ENCODE measurements at places on chromosomes 1 and 21.
A peak's percentile ranks its signal among the peaks of the same experiment; 100 is the strongest.

DNA sequence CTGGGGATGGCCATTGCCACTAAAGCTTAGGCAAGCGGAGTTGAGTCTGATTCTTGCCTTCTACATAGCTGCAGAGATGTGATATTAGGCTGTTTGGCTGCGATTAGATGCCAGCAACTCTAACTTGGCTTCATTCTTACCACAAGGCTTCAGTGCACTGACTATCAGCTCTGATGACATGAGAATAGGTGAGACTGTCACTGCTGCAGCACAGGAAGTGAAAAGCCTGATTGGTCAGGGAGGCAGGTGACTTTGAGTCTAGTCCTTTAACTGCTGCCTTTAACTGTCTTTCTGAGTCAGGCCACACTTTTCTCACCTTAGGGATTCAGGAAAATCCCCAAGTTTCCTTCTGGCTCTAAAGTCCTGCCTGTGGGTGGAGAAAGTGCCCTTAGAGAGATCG, 14.1 kb upstream of the PLXNA2 start:
- DNase-seq, result no peak

- no peak for DNase-seq
Observed at GRCh38 chr1:72369069-72369757, 86.9 kb upstream of the NEGR1 start.

DNA sequence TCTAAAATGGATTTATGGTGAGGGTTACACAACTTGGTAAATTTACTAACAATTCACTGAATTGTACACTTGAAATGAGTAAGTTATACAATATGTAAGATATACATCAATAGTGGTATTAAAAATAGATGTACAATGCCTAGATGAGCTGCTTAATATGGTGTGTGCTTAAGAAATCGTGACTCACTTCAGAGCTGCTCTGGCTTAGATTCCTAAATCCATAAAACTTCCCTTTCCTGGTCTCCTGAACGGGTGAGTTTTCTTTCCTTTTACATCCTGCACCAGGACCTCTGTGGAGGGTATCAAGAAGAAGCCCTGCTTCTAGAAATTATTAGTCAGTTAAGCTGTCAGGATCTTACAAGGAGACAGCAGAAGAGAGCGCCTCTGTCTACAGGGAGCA, 30.4 kb downstream of the H3-3A start:
- DNase-seq, result no peak

- peak; percentile 23 for DNase-seq
Observed at GRCh38 chr1:3017440-3018050, 3.7 kb upstream of the ACTRT2 start.

- no peak for DNase-seq
Observed at GRCh38 chr1:60088620-60089155, 15.1 kb upstream of the C1orf87 start.

- no peak for DNase-seq
Observed at GRCh38 chr1:212186427-212187207, 98.6 kb upstream of the PPP2R5A start.

- no peak for DNase-seq
Observed at GRCh38 chr1:149926296-149926695, 1.3 kb downstream of the SF3B4 start.

DNA sequence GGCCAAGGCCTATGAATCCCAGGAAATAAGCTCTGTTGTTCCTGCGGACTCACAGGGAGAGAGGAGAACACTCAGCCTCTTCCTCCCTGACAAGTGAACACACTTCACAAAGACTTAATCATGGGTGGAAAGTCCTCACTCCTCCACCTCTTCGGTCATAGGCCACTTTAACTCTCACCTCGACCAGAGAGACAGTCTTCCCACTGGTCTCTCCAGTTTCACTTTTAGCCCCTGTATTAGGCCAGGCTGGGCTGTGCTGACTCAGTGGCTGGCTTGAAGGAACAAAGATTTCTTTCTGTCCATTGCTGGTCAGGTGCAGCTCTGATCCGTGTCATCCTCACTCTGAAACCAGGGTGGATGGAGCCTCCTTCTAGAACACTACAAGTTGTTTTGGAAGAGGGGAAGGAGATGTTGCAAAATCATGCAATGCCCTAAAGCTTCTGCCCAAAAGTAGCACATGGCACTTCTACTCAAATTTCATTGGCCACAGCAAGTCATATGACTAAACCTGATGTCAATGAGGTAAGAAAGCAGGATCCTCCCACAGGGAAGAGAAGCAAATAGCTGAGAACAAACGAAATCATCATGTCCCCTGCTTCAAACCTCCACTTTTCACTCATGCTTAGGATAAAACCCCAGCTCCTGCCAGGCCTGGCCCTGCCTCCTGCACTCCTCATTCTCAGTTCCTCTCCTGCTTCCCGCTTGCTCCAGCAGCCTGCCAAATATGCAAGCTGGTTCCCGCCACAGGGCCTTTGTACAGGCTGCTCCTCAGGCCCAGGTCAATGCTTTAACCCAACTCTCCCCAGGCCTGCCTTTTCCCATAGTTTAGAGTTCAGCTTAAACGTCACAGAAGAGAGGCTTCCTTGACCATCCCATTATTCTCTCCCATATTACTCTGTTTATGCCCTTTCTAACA, 150.5 kb upstream of the RUNX3 start:
- DNase-seq, result no peak

DNA sequence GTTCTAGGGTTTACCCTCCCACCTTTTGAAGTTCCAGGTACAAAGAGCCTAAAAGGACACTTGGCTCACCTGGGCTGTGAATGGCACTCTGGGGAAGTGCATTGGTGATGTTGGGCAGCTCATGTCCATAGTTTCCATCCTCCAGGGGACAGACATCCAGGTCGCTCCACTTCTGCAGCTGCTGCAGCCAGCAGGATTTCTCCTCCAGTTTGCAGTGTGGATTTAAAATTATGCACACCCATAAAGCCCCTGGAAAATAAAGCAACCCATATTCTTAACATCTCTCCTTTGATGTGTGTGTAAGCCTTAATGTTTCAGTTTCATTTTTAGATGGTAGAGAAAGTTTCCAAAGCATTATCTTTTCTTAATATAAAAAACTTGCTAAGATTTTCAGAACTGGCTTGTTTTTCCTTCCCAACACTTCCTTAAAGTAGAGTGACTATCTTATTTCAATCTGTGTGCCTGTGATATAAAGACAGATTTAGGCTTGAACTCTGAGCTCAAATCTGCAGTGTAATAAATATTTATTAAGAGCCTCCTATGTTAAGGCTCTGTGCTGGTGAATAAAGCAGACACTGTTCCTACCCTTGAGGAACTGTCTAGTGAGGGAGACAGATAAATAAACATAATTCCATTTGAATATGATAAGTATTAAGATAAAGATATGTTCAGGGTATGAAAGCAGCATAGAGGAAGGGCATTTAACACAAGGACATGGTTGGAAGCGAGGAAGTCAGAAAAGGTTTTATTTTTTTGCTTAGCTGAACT, 39.1 kb downstream of the UROD start:
- DNase-seq, result no peak

DNA sequence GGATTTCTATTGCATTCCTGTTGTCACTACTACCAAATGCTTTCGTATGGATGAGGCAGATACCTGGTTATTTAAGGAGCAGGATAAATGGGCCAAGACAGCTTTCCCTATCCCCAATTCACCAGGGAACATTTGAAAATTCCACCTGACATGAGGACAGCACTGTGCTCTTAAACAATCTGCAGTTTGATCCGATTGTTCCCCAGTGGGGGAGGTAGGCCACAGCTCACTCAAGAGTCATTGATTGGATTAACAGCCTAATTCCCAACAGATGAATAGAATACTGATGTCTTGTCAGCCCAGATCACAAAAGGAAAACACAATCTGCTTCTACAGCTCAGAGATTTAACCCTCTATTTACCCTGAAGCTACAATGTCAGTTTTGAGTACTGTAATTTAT, 123.9 kb downstream of the LHX4 start:
- DNase-seq, result no peak

DNA sequence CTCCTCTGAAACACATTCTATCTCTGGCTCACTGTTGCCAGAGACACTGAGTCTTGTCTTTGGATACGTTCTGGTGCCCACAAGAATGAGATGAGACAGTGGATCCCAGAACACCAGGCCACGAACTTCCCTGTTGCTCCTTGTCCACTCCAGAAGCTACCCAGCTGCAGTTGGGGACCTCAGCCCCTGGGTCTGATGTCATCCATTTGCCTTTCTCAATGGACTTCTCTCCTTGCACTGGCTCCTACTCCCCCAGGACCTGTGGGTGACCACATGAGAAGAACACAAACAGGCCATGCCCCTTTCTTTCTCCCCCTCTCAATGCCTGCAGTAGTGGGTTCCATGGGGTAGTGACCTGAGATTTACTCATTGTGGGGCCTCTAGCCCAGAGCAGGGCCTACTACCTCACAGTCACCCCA, 5.9 kb downstream of the NBPF1 start:
- DNase-seq, result no peak

GRCh38 chr1:198253259-198253658, 96.5 kb downstream of the NEK7 start:
- DNase-seq, result no peak

DNA sequence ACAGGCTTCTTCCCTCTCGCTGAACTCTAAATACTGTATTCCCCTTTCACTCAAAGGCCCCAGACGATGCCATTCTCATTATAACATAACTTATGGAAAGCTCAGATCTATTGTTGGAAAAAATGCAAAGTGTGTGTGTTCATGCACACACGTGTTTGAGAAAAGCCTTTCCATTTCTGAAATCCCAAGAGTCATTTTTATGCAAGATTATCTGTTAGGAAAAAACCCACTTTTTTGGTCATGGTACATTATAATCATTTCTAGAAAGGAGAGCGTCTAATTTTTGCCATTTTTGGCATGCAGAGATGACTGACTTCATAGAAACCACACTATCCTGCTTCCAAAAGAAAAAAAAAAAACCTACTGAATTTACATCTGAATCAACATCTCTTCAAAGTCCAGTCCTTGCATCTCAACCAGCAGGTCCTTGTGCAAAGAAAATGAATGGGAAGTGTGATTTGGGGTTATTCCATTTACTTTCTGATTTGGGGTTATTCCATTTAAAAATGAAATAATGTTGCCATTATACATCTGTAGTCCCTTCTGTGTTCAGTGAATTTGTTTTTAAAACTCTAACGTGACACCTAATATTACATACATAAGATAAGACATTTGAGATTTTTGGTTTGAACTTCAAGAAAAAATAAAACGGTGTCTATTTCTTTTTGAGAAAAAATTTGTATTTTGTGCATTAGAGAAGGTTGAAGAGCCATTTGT, 150.3 kb downstream of the DHRS3 start:
- DNase-seq, result no peak

DNA sequence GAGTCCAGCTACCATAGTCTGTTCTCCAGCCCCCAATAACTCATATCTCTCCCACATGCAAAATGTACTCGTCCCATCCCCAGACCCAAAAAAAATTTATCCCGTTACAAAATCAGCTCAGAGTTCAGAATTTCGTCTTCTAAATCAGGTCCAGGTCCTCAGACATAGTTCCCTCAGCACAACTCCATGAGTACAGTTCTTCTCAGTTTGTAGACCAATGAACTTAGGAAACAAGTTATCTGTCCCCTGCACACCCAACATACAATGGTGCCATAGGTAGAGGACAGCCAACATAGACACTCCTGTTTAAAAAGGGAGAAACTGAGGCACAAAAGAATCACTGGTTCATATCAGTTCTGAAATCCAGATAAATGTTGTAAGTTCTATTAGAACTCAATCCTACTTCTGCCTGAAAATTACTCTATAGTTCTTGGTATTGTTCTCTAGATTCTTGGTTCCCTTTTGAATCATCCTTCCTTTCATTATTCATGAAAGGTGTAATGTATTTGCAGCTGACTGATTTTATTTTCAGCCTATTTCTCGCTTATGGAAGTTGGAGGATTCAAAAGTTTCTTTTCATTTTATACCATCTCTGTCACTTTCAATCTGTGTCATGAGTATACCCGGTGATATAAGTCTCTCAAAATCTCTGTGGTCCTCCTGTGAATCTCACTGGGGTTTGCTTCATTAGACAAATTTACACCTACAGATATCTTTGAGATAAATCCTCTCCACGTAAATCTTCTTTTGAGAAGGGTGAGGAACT, 75.8 kb upstream of the TSPAN2 start:
- DNase-seq, result no peak

DNA sequence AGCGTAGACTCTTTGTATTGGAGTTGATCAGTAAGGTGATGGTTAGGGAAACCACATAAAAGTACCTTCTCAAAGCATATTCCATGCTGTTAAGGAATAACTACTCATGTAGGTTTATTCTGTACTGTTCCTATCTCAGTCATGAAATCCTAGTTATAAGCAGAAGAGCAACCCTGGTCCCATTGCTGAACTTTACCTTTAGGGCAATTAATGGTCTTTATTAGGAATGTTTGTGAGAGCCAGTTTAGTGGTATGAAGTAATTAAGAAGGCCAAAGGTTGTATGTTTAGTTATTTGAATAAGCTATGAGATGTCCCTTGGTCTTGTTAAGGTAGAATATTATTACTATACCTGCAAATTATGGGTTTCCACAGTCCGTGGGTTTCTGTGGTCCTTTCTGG, 44.0 kb downstream of the ACP6 start:
- no peak for DNase-seq

DNA sequence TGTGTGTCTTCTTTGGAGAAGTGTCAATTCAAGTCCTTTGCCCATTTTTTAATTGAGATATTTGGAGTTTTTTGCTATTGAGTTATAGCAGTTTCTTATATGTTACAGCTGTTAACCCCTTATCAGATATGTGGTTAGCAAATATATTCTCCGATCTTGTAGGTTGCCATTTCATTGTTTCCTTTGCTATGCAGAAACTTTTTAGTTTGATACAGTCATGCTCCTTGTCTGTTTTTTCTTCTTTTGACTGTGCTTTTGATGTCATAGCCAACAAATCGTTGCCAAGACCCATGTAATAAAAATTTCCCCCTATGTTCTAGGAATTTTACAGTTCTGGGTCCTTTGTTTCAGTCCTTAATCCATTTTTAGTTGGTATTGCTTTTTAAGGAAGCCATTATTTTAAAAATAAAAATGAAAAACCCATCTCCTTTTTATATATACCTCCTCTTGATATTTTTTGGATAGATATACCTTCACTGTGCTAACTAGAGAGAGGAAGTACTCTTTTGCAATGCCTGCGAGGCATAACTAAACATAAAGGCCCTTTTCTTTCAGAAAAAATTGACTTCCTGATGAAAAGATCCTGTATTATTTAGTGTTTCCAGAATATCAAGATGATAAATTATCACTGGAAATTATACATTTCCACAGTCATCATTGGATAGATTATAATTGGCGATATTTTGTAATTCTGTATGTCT, 127.8 kb downstream of the HS2ST1 start:
- DNase-seq, result no peak

GRCh38 chr1:246583448-246584185, 17.4 kb downstream of the CNST start:
- no peak for DNase-seq

DNA sequence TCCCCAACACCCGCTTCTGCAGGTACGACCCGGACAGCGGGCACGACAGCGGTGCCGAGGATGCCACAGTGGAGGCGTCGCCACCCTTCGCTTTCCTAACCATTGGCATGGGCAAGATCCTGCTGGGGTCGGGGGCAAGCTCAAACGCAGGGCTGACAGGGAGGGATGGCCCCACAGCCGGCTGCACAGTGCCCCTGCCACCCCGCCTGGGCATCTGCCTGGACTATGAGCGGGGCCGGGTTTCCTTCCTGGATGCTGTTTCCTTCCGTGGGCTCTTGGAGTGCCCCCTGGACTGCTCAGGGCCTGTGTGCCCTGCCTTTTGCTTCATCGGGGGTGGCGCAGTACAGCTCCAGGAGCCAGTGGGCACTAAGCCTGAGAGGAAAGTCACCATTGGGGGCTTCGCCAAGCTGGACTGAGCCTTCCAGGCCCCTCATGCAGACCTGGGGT, 10.1 kb downstream of the TRIM46 start:
- DNase-seq, result no peak

GRCh38 chr1:114000406-114000805, 21.1 kb downstream of the OLFML3 start:
- no peak for DNase-seq
